ENCODE measurements at places on chromosomes 4 and X. TPM values are rescaled to one million over a fixed set of nuclear protein-coding genes. Genes with fewer than 3 reads are reported as not detected.

- no peak for DNase-seq
These were observed 156.9 kb downstream of the SLIT2 start for GRCh38 chr4:20408611-20409010.

DNA sequence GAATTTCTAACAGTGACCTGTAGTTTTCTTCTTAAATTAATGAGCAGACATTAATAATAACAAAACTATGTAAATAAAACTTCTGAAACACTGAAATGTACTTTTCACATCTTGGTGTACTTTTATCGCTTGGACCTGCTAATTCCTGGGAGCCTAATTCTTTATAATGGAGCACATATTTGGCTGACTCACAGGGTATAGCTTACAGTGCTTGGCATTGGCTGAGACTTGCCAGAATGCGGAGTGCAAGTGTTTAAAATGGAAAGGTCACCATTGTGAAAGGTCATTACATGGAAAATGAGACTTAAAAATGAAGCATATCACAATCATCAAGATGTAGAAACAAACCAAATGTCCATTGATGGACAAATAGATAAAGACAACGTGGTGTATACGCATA, 137.3 kb upstream of the PDLIM3 start:
- DNase-seq = no peak

DNA sequence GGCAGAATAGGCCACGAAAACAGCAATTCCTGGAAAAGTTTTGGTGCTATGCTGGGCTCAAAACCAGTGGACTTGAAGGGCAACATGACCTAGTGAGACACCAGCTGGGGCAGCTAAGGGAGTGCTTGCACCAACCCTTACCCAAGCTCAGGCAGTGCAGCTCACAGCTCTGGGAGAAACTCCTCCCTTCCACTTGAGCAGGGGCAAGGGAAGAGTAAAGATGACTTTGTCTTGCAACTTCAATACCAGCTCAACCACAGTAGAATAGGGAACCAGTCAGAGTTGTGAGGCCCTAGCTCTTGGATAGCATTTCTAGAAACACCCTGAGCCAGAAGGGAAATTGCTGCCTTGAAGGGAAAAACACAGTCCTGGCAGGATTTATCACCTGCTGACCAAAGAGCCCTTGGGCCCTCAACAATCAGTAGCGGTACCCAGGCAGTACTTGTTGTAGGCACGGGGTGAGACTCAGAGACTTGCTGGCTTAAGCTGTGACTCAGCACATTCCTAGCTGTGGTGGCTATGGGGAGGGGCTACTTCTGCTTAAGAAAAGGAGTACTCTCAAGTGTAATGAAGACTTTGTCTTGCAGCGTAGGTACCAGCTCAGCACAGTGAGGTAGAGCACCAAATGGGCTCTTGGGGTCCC, 19.7 kb upstream of the ABCG2 start:
- DNase-seq = peak; percentile 14

DNA sequence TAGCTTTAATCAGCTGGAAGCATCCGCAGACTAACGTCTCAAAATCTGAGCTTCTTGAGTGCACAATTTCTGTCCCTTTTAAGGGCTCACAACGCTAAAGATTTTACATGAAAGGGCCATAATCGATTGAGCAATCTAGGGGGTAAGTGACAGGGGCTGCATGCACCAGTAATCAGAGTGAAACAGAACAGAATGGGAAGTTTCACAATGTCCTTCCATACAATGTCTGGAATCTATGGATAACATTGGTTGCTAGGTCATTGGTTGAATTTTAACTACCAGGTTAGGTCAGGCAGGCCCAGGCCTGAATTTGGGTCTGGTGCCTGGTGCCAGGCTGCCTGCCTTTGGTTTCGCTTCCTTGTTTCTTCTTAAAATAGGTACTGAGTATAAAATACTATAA, 42.0 kb upstream of the MTMR8 start:
- DNase-seq = no peak

DNA sequence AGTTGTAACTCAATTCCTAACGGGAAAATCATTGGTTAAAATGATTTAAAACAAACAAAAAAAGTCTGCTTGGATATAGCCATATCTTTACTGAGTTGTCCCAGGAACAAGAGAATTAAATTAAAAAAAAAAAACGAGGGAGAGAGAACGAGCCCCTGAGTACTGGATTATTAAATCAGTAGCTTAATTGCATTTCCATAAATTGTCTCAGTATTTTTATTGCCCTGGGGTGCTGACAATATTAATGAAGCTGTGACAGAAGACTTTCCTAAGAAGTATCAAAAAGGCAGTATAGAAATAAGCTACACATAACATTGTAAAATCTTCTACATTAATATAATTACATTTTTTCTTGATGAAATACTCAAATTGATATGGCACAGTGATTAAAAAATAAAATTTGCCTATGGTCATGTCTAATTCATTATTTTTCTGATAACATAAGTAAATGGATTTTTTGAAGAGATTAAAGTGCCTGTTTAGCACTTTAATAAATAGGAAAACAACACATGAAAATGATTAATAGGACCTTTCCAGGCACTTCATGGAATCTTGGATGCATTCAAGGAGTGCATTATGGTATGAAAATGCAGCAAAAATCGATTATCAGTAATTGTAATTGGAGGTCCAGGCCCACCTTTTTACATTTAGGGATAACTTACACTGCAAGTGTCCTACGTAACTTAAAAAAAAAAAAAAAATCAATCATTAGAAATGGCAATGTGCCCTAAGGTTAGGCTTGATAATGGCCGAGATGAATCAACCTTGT, 2233.4 kb downstream of the ARAP2 start:
- no peak for DNase-seq

DNA sequence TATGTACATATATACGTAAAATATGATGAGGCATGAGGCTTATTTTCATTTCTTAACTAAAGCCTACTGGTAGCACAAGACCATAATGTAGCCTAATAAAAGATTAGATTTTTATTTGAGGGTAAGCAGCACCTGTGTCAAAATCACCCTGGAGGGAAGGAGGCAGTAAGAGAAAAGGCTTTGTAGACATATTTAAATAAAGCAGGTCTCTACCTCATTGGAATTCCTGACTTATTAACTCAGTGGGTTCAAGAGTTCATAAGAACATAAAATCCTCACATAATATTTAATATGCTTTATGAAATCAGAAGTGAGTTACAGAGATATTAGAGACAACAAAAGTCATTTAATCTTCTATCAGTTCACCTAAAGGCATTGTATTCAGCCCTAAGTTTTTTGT, 261.6 kb upstream of the ANKRD50 start:
- DNase-seq = no peak

GRCh38 chr4:186889876-186890643, 166.4 kb upstream of the FAT1 start:
- DNase-seq = peak; percentile 74

DNA sequence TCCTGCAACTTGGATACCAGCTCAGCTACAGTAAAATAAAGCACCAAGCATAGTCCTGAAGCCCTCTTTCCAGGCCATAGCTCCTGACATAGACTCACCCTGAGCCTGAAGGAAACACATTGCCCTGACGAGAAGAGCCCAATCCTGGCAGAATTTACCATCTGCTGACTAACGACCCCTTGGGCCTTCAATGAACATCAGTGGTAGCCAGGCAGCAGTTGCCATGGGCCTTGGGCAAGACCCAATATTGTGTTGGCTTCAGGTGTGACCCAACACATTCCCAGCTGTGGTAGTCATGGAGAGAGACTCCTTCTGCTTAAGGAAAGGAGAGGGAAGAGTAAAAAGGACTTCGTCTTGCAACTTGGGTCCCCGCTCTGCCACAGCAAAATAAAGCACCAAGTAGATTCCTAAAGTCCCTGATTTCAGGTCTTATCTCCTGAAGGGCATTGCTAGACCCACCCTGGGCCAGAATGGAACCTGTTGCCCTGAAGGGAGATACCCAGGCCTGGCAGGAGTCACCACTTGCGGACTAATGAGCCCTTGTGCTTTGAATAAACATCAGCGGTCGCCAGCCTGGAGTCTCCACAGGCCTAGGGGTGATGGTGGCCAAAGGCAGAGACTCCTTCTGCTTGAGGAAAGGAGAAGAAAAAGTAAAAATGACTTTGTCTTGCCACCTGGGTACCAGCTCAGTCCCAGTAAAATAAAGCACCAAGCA, 902.6 kb downstream of the C4orf33 start:
- DNase-seq = no peak

GRCh38 chr4:157052429-157053040, 23.4 kb upstream of the GLRB start:
- no peak for DNase-seq

DNA sequence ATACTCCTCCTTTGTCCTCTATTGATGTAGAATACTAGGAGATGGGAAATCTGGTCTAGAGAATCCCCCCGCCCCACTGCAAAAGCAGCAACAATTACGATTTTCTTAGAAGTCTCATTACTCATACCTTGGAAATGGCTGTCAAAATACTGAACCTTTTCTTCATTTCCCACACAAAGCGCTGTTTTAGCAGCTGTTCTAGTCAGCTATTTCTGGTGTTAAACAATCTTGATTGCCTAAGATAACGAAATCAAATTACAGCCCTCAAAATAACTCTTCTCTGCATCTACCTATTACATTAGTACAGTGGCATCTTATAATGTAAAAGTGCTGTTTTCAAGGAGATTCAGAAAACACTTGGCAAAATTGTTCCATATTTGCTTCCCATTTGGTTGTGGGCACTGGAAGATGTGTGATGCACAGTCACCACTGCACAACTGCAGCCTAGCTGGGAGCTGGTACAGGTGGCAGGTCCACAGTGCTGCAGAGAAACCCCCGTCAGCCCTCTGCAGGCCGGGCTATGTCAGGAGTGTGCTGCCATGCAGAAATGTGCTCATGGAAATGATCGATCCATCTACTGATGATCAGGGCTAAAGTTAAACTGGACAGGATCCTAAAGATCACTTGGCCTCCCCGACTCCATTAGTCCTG, 50.4 kb downstream of the TBC1D9 start:
- DNase-seq = no peak

DNA sequence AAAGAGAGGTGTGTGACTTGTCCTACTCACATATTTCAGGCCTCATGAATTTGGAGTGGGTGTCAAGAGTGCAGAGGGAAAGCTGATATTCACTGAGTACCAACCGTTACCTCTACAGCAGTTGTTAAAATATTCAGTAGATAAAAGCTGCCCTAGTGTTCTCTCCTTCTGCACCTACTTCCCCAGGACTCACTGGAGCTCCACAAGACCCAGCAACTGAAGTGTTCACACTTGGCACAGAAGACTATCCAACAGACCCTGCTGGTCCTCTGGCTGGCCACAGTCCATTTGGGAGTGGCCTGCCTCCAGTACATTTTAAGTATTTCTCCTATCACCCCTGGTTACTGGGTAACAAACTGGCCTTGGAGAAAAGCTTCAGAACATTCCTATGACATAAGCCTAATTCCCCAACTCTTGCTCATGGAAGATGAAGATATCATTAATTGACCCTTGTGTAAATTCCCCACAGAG, 70.8 kb downstream of the PPARGC1A start:
- DNase-seq = peak; percentile 28

DNA sequence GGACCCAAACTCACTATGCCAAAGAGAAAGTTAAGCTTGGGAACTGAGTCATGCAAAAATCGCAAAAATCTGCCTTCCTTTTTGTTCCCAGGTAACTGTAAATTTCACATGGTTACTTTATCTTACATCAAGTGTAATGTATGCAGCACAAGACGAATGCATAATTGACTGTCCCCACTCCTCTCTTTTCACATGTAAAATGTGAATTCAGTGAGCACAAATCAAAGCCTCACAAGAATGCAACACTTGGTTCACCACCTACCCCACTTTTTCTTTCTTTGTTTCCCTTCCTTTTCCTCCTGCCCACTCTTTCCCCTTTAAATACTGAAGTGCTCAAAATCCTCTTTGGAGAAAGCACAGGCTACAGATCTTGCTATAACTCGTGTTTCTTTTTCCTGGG, 53.2 kb downstream of the MAGED4B start:
- no peak for DNase-seq

DNA sequence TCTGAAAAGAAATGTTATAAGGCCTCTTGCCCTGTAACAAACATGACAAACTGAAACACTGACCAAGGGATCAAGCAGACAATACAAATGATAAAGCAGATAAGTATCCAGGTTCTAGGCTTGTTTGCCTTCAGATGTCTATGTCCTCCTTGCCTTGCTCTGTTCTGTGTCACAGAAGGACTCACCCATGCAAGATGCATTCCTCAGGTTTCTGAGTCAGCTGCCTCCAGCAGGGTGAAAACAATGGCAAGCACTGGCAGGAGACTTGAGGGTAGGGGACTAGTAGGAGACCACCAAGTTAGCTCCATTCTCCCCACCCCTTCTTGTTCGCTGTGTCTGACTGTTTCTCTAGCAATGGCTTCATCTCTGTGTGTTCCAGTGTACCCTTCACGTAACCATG, 76.6 kb upstream of the CXXC4 start:
- DNase-seq = no peak

- peak; percentile 48 for DNase-seq
These were observed 1.9 kb upstream of the SEPTIN6 start for GRCh38 chrX:119694601-119695534.

GRCh38 chr4:78722320-78722719, 53.8 kb upstream of the BMP2K start:
- DNase-seq = no peak

DNA sequence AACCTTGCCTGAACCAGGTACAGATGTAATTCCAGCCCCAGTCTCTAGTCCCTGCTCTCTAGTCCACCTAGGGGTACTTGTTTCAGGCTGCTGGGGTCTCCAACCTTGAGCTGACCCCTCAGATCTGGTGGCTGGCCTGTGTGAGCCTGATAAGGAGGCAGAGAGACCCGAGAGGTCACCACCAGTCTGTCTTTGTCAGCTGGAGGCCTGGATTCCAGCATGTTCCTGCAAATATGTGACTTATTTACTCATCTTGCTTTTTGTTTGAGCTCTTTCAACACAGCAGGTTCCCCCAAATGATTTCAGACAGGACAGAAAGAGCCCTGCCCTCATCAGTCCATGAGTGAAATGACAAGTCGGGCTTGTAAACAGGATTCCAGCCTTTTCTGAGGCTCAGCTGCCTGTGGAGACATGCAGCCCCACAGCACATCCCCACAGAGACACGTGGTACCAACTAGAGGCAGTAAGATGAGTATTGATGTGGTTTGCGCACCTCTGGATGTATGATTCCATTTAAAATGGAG, 37.5 kb upstream of the STK26 start:
- DNase-seq = no peak

GRCh38 chr4:184423003-184423686, 51.2 kb downstream of the IRF2 start:
- DNase-seq = no peak

GRCh38 chr4:25379591-25379990, 2.5 kb downstream of the ANAPC4 start:
- DNase-seq = no peak

- peak; percentile 21 for DNase-seq
These were observed 84.4 kb downstream of the FBXW7 start for GRCh38 chr4:152451496-152451895.

GRCh38 chr4:16685536-16685935, 212.9 kb downstream of the LDB2 start:
- no peak for DNase-seq

Gene MED12
- 42.7 TPM for total RNA-seq

Gene FMR1NB
- total RNA-seq = not detected

Gene COX18
- 15.8 TPM for total RNA-seq

Gene CCDC120
- 13.7 TPM for total RNA-seq

Gene ABLIM2
- total RNA-seq = 23.3 TPM

Gene SAGE1
- total RNA-seq = not detected

Gene LCORL
- 13.7 TPM for total RNA-seq

Gene LNX1
- total RNA-seq = 25.6 TPM

Gene KCNIP4
- total RNA-seq = 43.9 TPM

Gene PPARGC1A
- 80.8 TPM for total RNA-seq

Gene ATP1B4
- total RNA-seq = not detected
